ENCODE measurements at places on chromosomes 16 and 17. TPM values are rescaled to one million over a fixed set of nuclear protein-coding genes. Genes with fewer than 3 reads are reported as not detected.

Gene HAS3
- 0.26 TPM for total RNA-seq

Gene CSH1
- not detected for total RNA-seq

Gene IL17C
- not detected for total RNA-seq

Gene C17orf113
- total RNA-seq = 0.26 TPM

Gene HBQ1
- total RNA-seq = not detected

Gene CHAD
- not detected for total RNA-seq

Gene FBXW10
- under 0.01 TPM for total RNA-seq
